Tibial nerve (tissue), 4 donors: ENCODE measurements at places on chromosomes 3 and 15. TPM values are rescaled to one million over a fixed set of nuclear protein-coding genes. Genes with fewer than 3 reads are reported as not detected.

Gene FBXW12
- not detected for total RNA-seq

- DNase-seq = no peak
- H3K4me3 ChIP-seq = no peak overlapping the region
- no peak overlapping the region for H3K27ac ChIP-seq
These were observed 3.5 kb upstream of the PIF1 start for GRCh38 chr15:64828985-64829384.

DNA sequence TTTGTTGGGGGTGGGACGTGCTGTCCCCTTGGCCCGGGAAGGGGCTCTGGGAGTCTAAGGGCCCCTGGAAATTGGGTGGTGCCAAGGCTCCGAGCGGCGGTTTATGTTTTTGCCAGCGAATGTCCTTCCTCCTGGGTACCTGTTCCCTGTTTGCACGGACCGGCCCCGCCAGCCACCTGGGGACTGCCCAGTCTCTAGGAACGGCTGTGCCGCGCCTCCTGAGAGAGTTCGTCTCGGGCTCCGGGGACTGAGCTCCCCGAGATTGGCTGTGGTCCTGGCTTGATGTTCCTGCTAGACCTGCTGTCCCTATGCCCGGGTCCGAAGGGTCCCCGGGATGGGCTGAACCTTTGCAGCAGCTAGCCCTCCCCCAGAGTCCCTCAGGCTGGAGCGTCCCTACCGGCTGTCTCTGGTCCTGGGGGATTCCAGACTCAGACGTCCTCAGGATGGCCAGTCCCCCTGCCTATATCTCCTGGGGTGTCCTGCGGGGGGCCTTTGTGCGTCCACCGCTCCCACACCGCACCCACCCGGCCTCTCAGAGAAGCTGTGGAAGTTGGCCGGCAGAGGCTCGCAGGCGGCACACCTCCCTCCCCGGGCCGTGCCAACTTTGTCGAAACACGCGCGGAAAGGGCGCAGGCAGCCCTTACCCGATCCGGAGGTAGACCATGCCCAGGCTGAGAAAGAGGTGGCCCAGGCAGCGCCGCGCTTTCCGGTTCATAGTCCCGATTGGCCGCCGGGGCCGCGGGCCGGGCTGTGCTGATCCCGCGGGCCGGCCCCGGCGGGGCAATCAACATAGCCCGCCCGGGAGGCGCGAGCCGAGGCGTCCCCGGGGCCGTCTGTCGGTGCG, 547 bp downstream of the WNT7A start:
- no peak overlapping the region for H3K27ac ChIP-seq
- no peak for DNase-seq
- H3K4me1 ChIP-seq = no peaks in the 10 kb centered on the region

Gene RTP3
- not detected for total RNA-seq

Gene C3orf22
- not detected for total RNA-seq

- no peak for DNase-seq
- no peak overlapping the region for H3K4me3 ChIP-seq
- no peaks in the 10 kb centered on the region for H3K27me3 ChIP-seq
- H3K36me3 ChIP-seq = no peaks in the 10 kb centered on the region
- H3K27ac ChIP-seq = no peak overlapping the region
- H3K4me1 ChIP-seq = peaks cover 38% of the 10 kb centered on the region
These were observed 4.5 kb downstream of the RAB7A start for GRCh38 chr3:128730471-128730870.

Gene SCAMP5
- 6.9 TPM for total RNA-seq

Gene RASGRP1
- 0.22 TPM for total RNA-seq

DNA sequence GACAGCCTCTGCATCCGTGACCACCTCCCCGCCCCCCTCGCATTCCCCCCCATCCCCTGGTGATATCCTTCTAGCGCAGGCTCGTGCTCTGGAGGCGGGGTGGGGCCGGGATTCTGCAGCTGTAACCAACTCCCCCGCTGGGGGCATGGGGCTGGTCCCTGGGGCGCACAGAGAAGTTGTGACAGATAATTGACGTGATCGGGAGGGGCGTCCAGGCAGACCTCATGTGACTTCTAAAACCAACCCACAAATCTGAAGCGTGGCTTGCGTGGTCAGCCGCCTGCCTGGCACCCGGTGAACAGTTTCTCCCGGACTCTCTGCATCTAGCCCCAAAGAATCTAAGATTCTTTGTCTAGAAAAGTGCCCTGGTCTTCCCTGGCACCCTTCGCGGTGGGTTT, 100.6 kb upstream of the IGF1R start:
- H3K36me3 ChIP-seq = no peaks in the 10 kb centered on the region
- H3K4me1 ChIP-seq = peaks cover 18% of the 10 kb centered on the region
- peak overlapping the region; percentile 48 for H3K4me3 ChIP-seq
- no peaks in the 10 kb centered on the region for H3K27me3 ChIP-seq

Gene CYP8B1
- total RNA-seq = not detected

DNA sequence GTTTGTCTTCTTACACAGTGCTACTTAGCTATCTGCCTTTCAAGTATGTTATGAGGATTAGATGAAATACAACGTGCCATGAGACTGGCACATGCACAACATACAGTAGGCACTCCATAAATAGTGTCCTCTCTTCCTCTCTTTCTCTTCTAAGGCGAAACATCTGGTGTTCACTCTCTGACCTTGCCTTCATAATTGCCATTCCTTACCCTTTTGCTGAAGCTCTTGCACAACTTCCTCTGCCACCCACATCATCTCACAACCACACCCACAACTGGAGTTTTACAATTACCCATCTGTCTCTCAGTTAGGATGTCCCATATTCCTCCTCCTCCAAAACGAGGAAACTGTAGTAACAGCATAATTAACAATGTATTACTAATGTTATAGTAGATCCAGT, 26.4 kb upstream of the ACP3 start:
- H3K4me1 ChIP-seq = no peaks in the 10 kb centered on the region
- no peak overlapping the region for H3K27ac ChIP-seq
- DNase-seq = no peak
- H3K27me3 ChIP-seq = no peaks in the 10 kb centered on the region

DNA sequence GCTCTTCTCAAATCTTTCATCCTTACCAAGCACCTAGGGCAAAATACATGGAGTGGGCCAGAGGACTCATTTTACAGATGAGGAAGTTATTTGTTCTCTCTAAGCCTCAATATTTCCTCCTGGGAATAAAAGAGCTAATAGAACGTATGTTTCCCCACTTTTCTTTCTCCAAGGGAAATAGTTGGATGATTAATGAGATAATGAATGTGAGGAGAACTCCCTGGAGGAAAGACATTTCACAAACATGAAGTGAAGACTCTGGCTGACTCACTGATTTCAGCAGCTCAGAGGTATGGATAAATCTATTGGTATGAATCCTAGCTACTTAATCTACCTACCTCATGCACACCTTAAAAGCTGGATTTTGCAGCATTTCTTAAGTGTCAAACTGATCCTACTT, 98.4 kb downstream of the ECT2 start:
- no peaks in the 10 kb centered on the region for H3K27me3 ChIP-seq
- H3K4me1 ChIP-seq = no peaks in the 10 kb centered on the region
- H3K27ac ChIP-seq = no peak overlapping the region
- H3K36me3 ChIP-seq = no peaks in the 10 kb centered on the region
- H3K4me3 ChIP-seq = no peak overlapping the region

DNA sequence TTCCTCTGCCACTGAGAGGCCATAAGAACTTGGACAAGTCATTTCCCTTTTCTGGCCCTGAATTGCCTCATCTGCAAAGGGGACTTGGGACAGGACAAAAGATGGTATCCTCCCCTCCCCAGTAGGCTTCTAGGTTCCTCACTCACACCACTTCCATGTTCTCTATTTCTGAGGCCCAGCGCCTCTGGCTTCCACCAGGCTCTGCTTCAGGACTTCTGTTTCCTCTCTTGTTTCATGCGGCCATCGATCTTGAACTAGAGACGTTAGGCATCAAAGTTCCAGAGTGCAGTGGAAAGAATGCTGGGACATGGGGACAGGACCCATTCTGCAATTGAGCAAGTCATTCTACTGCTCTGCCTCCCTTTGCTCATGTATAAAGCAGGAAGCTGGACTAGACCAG, 1.7 kb downstream of the TM4SF4 start:
- no peak overlapping the region for H3K27ac ChIP-seq
- H3K27me3 ChIP-seq = no peaks in the 10 kb centered on the region
- no peak overlapping the region for H3K4me3 ChIP-seq

DNA sequence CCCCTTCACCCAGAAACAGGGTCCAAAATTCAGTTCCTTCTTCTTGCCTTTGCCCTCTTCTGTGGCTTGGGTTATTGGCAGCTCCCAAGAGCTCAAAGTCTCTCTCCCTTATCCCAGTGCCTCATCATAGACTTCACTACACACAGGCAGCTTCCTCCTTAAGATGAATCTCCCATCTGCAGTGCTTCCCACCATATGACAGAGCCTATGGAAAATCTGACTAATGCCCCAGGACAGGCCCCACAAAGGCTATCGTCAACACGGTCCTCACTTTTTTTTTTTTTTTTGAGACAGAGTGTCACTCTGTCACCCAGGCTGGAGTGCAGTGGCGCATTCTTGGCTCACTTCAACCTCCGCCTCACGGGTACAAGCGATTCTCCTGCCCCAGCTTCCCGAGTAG, 194.1 kb downstream of the MEX3B start:
- no peak for DNase-seq
- no peaks in the 10 kb centered on the region for H3K36me3 ChIP-seq
- no peaks in the 10 kb centered on the region for H3K27me3 ChIP-seq
- H3K4me3 ChIP-seq = no peak overlapping the region

GRCh38 chr3:172541945-172542488, 18.8 kb upstream of the TNFSF10 start:
- no peak for DNase-seq
- no peaks in the 10 kb centered on the region for H3K36me3 ChIP-seq
- H3K4me3 ChIP-seq = no peak overlapping the region
- H3K27ac ChIP-seq = no peak overlapping the region
- H3K4me1 ChIP-seq = no peaks in the 10 kb centered on the region

GRCh38 chr15:25469377-25469776, 30.6 kb upstream of the UBE3A start:
- no peaks in the 10 kb centered on the region for H3K27me3 ChIP-seq
- H3K4me3 ChIP-seq = no peak overlapping the region
- DNase-seq = no peak
- no peak overlapping the region for H3K27ac ChIP-seq
- no peaks in the 10 kb centered on the region for H3K4me1 ChIP-seq
- no peaks in the 10 kb centered on the region for H3K36me3 ChIP-seq

Gene ZNF860
- total RNA-seq = 1.4 TPM

GRCh38 chr3:102174312-102174712, 260.5 kb upstream of the ZPLD1 start:
- DNase-seq = no peak
- H3K4me3 ChIP-seq = no peak overlapping the region
- H3K36me3 ChIP-seq = no peaks in the 10 kb centered on the region

- H3K27me3 ChIP-seq = no peaks in the 10 kb centered on the region
- no peak for DNase-seq
- no peaks in the 10 kb centered on the region for H3K4me1 ChIP-seq
- no peaks in the 10 kb centered on the region for H3K36me3 ChIP-seq
These were observed 77.7 kb upstream of the STAC start for GRCh38 chr3:36302626-36303025.

Gene IQCF5
- total RNA-seq = not detected

DNA sequence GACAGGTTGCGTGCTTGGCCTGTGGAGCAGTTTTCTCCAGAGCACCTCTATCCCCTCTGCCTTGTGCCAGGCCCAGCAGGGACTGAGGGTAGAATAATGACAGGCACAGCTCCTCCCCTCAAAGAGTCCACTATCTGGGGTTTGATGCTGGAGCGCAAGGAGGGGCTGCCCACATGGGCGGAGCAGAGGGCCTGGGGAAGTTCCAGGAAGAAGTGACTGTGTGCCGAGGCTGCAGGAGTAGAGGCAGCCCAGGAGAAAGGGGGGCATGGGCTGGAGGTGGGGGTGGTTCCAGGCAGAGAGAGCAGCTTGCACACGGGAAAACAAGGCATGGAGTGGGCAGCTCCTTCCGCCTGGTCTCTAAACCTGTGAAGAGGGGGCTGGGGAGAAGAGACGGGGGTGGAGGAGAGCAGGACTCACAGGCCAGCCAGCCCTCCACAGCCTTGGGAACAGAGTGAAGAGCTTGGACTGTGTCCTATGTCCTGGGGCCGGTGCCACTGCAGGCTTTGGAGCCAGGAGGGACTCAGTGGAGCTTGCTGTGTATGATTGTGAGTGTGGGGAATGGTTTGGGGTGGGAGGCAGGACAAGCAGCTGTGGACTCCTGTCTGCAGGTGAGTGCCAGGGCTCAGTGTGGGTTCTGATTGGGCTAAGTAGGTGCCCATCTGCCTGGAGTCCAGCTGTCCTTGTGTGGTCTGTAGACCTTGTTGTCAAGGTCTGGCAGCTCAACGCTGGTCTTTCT, 48.1 kb downstream of the APBA2 start:
- no peak overlapping the region for H3K27ac ChIP-seq
- no peaks in the 10 kb centered on the region for H3K27me3 ChIP-seq
- no peaks in the 10 kb centered on the region for H3K36me3 ChIP-seq
- no peak for DNase-seq
- H3K4me3 ChIP-seq = no peak overlapping the region
- H3K4me1 ChIP-seq = no peaks in the 10 kb centered on the region

Gene ITIH1
- 4.1 TPM for total RNA-seq

DNA sequence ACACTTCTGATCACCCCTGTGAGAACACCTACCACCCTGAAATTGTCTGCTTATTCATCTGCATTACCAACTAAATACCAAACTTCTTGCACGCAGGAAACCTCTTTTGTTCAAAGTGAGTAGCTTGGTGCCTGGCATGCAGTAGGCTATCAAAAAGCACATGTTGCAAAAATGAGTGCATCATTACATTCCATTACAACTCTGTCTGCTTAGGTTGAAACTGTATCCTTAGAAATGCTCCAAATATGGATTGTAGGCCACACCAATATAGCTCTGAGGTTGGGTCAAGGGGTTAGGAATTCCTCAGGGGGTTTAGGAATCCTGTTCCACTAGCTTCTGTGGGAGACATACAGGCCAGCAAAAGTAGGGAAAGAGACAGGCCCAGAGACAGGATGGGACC, 107.2 kb downstream of the THRB start:
- H3K27me3 ChIP-seq = no peaks in the 10 kb centered on the region
- H3K27ac ChIP-seq = no peak overlapping the region
- H3K4me1 ChIP-seq = no peaks in the 10 kb centered on the region
- no peaks in the 10 kb centered on the region for H3K36me3 ChIP-seq

DNA sequence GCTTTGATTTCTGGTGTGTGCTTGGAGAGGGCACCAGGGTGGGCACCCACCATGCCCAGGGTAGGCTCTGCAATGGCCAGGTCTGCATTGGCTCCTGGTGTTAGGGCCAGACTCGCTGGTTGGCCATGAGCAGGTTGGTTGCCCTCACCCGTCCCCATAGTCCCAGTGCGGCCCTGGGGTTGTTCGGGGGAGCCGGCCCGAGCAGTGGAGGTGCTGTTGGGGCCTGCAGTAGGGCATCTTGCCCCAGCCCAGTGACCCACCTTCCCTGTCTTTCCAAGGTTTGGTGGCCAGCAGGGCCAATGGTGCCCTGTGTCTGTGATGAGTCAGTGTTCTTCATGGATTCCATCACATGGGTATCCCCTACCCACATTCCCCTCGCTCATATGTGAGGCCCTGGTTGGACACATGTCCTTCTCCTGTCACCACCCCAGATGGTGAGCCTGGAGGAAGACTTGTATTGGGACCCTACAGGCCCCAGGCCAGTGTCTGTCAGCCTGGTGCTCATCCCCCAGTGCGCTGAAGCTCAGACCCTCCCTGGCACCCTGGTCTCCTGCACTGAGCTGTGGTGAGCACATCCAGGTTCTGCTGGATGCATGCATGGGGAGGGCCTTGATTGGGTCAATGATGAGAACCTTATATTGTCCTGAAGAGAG, 190.1 kb downstream of the UBE3A start:
- no peak overlapping the region for H3K27ac ChIP-seq
- H3K36me3 ChIP-seq = no peaks in the 10 kb centered on the region
- H3K27me3 ChIP-seq = no peaks in the 10 kb centered on the region
- no peaks in the 10 kb centered on the region for H3K4me1 ChIP-seq

GRCh38 chr3:95120921-95121320, 1058.1 kb downstream of the NSUN3 start:
- H3K36me3 ChIP-seq = no peaks in the 10 kb centered on the region
- DNase-seq = no peak
- H3K27ac ChIP-seq = no peak overlapping the region
- no peaks in the 10 kb centered on the region for H3K4me1 ChIP-seq
- no peak overlapping the region for H3K4me3 ChIP-seq
